ENCODE measurements at places on chromosomes 5 and 9. TPM values are rescaled to one million over a fixed set of nuclear protein-coding genes. Genes with fewer than 3 reads are reported as not detected.
A peak's percentile ranks its signal among the peaks of the same experiment; 100 is the strongest.

DNA sequence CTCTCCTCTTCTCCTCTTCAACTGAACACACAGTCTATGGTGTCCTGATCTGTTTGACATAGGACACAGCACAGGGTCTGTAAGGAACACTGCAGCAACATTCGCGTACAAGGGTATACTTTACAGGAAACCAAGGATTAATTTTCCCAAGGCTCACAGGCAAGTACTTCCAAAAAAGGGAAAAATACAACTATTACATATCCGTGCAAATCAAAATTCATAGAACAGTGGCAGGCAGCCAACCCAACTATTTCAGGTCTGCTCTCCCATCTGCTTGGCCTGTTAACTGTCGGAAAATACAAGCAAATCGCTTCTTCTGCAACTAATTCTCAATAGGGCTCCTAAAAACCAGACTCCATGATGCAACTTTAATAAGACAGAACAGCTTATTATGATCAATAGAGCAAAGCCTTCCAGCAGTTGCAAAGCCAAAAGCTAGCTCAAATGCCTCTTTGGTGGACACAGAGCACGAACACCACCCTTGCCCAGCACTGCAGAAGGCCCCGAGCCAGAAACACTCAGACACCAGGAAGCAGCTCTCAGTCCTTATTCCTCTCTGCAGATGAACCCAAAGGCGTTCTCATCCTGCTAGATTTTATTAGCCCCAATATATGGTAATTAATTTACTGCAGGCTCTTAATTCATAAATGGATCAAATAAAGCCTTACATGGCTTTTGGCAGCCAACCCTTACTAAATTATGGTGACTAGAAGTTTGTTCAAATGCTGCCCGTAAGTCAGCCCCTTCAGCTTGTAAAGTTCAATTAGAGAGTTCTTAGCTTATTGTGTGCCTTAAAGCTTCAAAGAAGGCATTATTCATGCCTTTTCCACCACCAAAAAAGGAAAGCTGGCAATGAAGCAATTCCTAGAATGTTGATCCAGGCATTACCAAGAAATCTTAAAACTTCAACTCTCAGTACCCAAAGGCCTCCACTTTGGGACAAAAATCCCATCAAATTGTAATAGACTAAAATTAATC is 68.8 kb downstream of the ZNF608 start:
- H3K27ac ChIP-seq = no peak overlapping the region
- H3K27me3 ChIP-seq = no peaks in the 10 kb centered on the region
- H3K4me1 ChIP-seq = no peaks in the 10 kb centered on the region
- no peak for DNase-seq
- no peaks in the 10 kb centered on the region for H3K36me3 ChIP-seq
- H3K4me3 ChIP-seq = no peak overlapping the region

DNA sequence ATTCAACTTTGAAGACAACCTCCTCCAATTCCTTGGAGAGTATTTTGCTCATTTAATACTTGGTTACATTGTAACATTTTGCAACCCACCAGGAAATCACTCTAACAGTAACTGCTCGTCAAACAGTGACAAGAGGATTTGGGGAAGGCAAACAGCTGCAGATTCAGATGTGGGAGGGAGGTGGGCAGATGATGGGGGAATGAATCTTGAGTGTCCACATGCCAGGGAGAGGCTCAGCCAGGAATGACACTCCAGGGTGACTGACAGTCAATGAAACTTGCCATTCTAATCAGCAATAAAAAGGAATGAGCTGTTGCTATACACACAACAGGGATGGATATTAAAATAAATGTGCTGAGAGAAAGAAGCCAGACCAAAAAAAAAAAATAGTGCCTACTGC is 97.7 kb upstream of the ANKRD55 start:
- H3K36me3 ChIP-seq = peaks cover 15% of the 10 kb centered on the region
- no peaks in the 10 kb centered on the region for H3K27me3 ChIP-seq
- peak overlapping the region; percentile 27 for H3K27ac ChIP-seq
- no peak for DNase-seq
- H3K4me3 ChIP-seq = no peak overlapping the region
- H3K4me1 ChIP-seq = peaks cover 60% of the 10 kb centered on the region

- no peak overlapping the region for H3K27ac ChIP-seq
- no peaks in the 10 kb centered on the region for H3K36me3 ChIP-seq
- DNase-seq = no peak
These were observed 6.0 kb upstream of the SIL1 start for GRCh38 chr5:139204196-139204595.

- H3K4me3 ChIP-seq = no peak overlapping the region
- no peaks in the 10 kb centered on the region for H3K36me3 ChIP-seq
- no peaks in the 10 kb centered on the region for H3K27me3 ChIP-seq
These were observed 1045.2 kb downstream of the CDH12 start for GRCh38 chr5:21807953-21808352.

DNA sequence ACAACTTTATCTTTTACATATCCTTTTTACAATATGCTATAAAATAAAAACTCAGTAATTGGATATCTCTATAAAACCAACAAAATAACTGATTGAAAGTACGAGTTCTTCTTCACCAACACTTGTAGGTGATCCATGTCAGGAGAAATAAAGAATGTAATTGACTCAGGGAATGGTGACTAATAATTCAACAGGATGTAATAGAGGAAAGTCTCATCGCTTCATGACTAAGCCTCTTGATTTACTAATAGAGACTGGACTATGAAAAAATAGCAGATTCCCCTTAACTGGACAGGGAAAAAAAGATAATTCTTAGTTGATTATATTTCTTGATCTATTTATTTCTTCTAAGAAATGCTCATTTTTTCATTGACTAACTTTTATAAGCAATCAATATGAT is 507.7 kb upstream of the PTGER4 start:
- no peak for DNase-seq
- no peaks in the 10 kb centered on the region for H3K27me3 ChIP-seq
- peaks cover 8% of the 10 kb centered on the region for H3K4me1 ChIP-seq
- no peak overlapping the region for H3K27ac ChIP-seq

GRCh38 chr5:16508730-16509531 is 43.3 kb upstream of the ZNF622 start:
- H3K36me3 ChIP-seq = no peaks in the 10 kb centered on the region
- H3K27me3 ChIP-seq = no peaks in the 10 kb centered on the region
- H3K4me1 ChIP-seq = no peaks in the 10 kb centered on the region
- no peak overlapping the region for H3K4me3 ChIP-seq

- peaks cover 20% of the 10 kb centered on the region for H3K4me1 ChIP-seq
- peaks cover 50% of the 10 kb centered on the region for H3K36me3 ChIP-seq
- DNase-seq = no peak
- no peaks in the 10 kb centered on the region for H3K27me3 ChIP-seq
- no peak overlapping the region for H3K27ac ChIP-seq
These were observed 67.8 kb downstream of the JAK2 start for GRCh38 chr9:5052838-5053237.

DNA sequence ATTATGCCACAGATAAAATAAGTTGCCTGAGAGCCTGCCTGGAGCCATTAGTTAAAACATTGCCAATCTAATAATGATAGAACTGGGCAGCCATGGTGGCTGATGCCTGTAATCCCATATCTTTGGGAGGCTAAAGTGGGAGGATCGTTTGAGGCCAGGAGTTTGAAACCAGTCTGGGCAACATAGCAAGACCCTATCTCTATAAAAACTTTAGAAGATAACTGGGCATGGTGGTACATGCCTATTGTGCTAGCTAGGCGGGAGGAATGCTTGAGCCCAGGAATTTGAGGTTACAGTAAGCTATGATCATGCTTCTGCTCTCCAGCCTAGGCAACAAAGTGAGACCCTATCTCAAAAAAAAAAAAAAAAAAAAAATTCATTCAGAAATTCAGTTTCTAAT is 52.6 kb downstream of the RAI14 start:
- no peak overlapping the region for H3K27ac ChIP-seq
- no peak overlapping the region for H3K4me3 ChIP-seq
- H3K27me3 ChIP-seq = no peaks in the 10 kb centered on the region
- no peaks in the 10 kb centered on the region for H3K36me3 ChIP-seq

DNA sequence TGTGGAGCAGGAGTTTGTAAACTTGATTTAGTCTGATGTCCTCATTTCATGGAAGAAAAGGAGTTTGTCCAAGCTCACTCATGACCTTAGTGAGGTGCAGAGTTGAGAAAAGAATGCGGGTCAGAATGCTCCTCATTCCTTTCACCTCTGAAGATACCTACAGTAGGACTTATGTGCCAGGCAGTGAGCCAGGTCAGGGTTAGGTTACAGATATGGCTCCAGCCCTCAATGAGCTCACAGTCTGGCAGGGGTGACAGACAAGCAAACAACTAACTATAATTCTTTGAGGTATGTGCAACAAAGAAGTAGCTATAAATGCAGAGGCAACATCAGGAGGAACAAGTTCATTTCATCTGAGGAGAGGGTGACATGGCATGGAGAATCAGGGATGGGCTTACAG is 102.5 kb downstream of the SPATA31D1 start:
- H3K4me1 ChIP-seq = no peaks in the 10 kb centered on the region
- H3K4me3 ChIP-seq = no peak overlapping the region
- H3K27ac ChIP-seq = no peak overlapping the region
- H3K27me3 ChIP-seq = no peaks in the 10 kb centered on the region
- H3K36me3 ChIP-seq = no peaks in the 10 kb centered on the region

DNA sequence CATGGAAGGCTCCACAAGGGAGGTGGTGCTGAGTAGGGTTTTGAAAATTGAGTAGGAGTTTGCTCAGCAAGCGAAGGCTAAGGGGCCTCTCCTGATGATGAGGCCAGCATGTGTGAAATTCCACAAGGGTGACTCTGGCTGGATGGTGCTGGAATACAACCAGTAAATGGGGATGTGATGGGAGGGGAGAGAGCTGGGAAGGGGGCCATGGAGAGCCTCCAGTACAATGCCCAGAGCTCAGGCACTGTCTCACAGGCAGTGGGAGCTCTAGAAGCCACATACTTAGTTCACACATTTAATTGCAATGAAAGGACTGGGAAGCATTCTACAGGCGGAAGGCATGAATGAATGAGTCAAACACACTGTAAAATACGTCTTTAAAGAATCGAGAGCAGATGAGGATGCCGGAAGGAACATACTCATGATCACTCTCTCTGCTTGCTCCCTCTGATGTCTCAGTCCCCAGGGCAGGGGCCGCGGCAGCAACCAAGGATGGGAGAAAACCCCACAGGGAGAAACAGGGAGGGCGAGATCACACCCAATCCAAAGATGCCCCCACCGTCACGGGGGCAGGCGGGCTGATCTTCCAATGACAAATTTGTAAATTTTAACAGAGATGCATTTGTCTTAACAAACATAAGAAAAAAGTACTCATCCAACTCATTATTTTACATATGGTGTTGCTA is 261.0 kb downstream of the NSG2 start:
- no peak overlapping the region for H3K4me3 ChIP-seq
- DNase-seq = no peak
- peaks cover 3% of the 10 kb centered on the region for H3K27me3 ChIP-seq
- H3K4me1 ChIP-seq = no peaks in the 10 kb centered on the region

- DNase-seq = no peak
- no peaks in the 10 kb centered on the region for H3K36me3 ChIP-seq
- no peaks in the 10 kb centered on the region for H3K27me3 ChIP-seq
- no peak overlapping the region for H3K27ac ChIP-seq
- no peaks in the 10 kb centered on the region for H3K4me1 ChIP-seq
- H3K4me3 ChIP-seq = no peak overlapping the region
These were observed 382.1 kb upstream of the CDH18 start for GRCh38 chr5:20370061-20370460.

- peaks cover 54% of the 10 kb centered on the region for H3K36me3 ChIP-seq
- no peaks in the 10 kb centered on the region for H3K27me3 ChIP-seq
- no peak overlapping the region for H3K4me3 ChIP-seq
- H3K4me1 ChIP-seq = peaks cover 33% of the 10 kb centered on the region
These were observed 83.0 kb downstream of the RGS3 start for GRCh38 chr9:113546566-113546965.

- no peak overlapping the region for H3K4me3 ChIP-seq
- no peaks in the 10 kb centered on the region for H3K4me1 ChIP-seq
- no peak overlapping the region for H3K27ac ChIP-seq
- DNase-seq = no peak
- H3K27me3 ChIP-seq = no peaks in the 10 kb centered on the region
- no peaks in the 10 kb centered on the region for H3K36me3 ChIP-seq
These were observed 34.0 kb upstream of the SYK start for GRCh38 chr9:90767523-90768100.

GRCh38 chr9:111726949-111727348 is 65.5 kb downstream of the GNG10 start:
- H3K4me1 ChIP-seq = peaks cover 4% of the 10 kb centered on the region
- H3K27me3 ChIP-seq = no peaks in the 10 kb centered on the region
- peaks cover 14% of the 10 kb centered on the region for H3K36me3 ChIP-seq
- no peak overlapping the region for H3K27ac ChIP-seq

GRCh38 chr5:179827680-179828079 is 7.0 kb downstream of the SQSTM1 start:
- H3K36me3 ChIP-seq = peaks cover 54% of the 10 kb centered on the region
- H3K27ac ChIP-seq = peak overlapping the region; percentile 61
- no peak for DNase-seq
- no peaks in the 10 kb centered on the region for H3K27me3 ChIP-seq

DNA sequence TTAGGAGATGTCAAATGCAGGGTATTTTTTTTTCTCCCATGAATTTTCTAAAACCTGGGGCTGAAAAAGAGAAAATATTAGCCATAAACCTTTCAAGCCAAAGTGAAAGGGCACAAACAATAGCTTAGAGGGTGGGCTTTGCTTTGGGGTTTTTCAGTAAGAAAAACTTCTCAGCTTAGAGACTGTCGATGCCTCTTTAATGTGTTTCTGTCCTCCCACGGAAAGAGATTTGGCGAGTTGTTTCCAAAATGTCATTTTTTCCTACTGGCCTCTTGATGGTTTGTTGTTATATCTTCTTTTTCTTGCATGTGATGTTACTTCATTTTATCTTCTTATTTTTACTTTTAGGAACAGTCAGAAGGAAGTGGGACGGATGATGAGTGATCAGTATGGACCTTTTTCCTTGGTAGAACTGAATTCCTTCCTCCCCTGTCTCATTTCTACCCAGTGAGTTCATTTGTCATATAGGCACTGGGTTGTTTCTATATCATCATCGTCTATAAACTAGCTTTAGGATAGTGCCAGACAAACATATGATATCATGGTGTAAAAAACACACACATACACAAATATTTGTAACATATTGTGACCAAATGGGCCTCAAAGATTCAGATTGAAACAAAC is 177.3 kb downstream of the SMARCA2 start:
- peaks cover 49% of the 10 kb centered on the region for H3K36me3 ChIP-seq
- no peaks in the 10 kb centered on the region for H3K27me3 ChIP-seq
- DNase-seq = no peak
- no peak overlapping the region for H3K4me3 ChIP-seq

- no peak for DNase-seq
- H3K27ac ChIP-seq = peak overlapping the region; percentile 21
- H3K4me3 ChIP-seq = no peak overlapping the region
- peaks cover 31% of the 10 kb centered on the region for H3K4me1 ChIP-seq
These were observed 35.5 kb upstream of the ANXA2R start for GRCh38 chr5:43075319-43076293.

- H3K4me3 ChIP-seq = peak overlapping the region; percentile 68
These were observed 2.9 kb upstream of the CAMSAP1 start for GRCh38 chr9:135910216-135910615.

GRCh38 chr5:105504-106070 is 13.6 kb downstream of the PLEKHG4B start:
- H3K4me3 ChIP-seq = no peak overlapping the region
- H3K36me3 ChIP-seq = no peaks in the 10 kb centered on the region
- DNase-seq = no peak
- peaks cover 5% of the 10 kb centered on the region for H3K27me3 ChIP-seq

- H3K27me3 ChIP-seq = peaks cover 3% of the 10 kb centered on the region
- no peak overlapping the region for H3K4me3 ChIP-seq
- H3K27ac ChIP-seq = no peak overlapping the region
- no peaks in the 10 kb centered on the region for H3K36me3 ChIP-seq
- no peak for DNase-seq
- no peaks in the 10 kb centered on the region for H3K4me1 ChIP-seq
These were observed 80.7 kb upstream of the C9orf72 start for GRCh38 chr9:27653957-27654356.

The GABRB2 gene
- not detected for total RNA-seq

The PRR7 gene
- total RNA-seq = 10.3 TPM

The MARCHF6 gene
- total RNA-seq = 98.8 TPM

The CKS2 gene
- total RNA-seq = 148 TPM

The FOXD4L6 gene
- 0.16 TPM for total RNA-seq

The LIFR gene
- 0.10 TPM for total RNA-seq

Data from activated T-helper 1 cell treated with anti-CD3 and anti-CD28 coated beads, Interleukin-12 subunit alpha, Interleukin-12 subunit beta, Interleukin-2, Interleukin-4 antibody, amounts not matched to agents 30 ng/mL and 10 ng/mL and 1 ng/mL, durations not matched to agents 14 hours and 24 hours and 36 hours (primary cell).